Occipital lobe (tissue), 3 donors: ENCODE measurements at places on chromosomes 1 and 21. TPM values are rescaled to one million over a fixed set of nuclear protein-coding genes. Genes with fewer than 3 reads are reported as not detected.

Gene PROK1
- not detected for total RNA-seq

Gene RNPEP
- total RNA-seq, result 18.9 TPM

Gene TAS1R1
- not detected for total RNA-seq

Gene CALML6
- not detected for total RNA-seq

Gene IFNAR1
- 49.9 TPM for total RNA-seq

Gene TSPAN1
- total RNA-seq, result 0.31 TPM

Gene VANGL2
- 12.5 TPM for total RNA-seq

Gene SAMSN1
- 5.8 TPM for total RNA-seq

Gene GPR37L1
- total RNA-seq, result 1.1 TPM

Gene DYNLT4
- not detected for total RNA-seq

Gene C1QC
- total RNA-seq, result 7.5 TPM

Gene AIM2
- 23.4 TPM for total RNA-seq

Gene SMYD2
- total RNA-seq, result 51.6 TPM

Gene EMC1
- total RNA-seq, result 74.1 TPM

Gene DCDC2B
- not detected for total RNA-seq

Gene RAB7B
- 0.78 TPM for total RNA-seq

Gene S100A8
- total RNA-seq, result 3.9 TPM

Gene PSMA5
- 34.6 TPM for total RNA-seq

Gene EPHA2
- 1.1 TPM for total RNA-seq

Gene HJV
- not detected for total RNA-seq

DNA sequence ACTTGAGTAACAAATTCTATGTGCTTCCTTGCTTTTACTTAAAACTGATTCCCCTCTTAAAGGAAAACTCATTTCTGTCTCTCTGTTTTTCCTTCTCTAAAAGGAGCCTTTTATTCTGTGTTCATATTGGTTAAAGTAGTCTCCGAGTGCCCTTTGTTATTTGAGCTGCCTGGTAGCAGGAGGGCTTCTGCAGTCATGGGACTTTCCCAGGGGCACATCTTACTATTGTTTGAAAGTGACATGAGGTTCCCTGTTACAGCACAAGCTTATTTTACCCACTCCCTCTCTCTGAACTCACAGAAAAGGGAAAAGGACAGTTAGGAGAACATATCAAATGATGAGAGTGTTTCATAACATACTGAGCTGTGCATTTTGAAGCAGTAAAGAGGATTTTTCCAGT lies 58.1 kb upstream of the ANGPTL1 start:
- DNase-seq, result no peak

GRCh38 chr1:73065339-73066041 lies 783.2 kb upstream of the NEGR1 start:
- no peak for DNase-seq

- DNase-seq, result no peak
These were observed 26.6 kb downstream of the ARMH1 start for GRCh38 chr1:44701141-44701573.

DNA sequence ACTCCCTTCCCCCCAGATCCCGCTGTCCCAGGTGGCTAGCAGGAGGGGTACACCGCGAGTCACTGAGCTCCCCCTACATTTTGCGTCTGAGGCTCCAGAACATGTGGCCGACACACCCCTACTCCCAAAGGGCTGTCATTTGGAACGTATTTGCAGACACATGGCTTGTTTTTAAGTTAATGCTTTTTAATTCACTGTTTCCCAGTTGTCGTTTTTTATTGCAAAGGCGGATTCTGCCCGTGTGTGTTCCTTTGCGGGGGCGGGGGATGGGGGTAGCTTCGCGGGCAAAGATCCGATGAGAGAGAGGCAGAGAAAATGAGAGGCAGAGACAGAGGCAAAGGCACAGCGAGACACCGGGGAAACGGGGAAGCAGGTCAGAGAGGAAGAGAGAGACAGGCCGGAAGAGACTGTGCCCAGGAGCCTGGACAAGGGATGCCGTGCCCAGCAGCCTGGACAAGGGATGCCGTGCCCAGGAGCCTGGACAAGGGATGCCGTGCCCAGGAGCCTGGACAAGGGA lies 270.2 kb downstream of the FOXD2 start:
- no peak for DNase-seq

GRCh38 chr1:25055961-25056360 lies 125.9 kb upstream of the RUNX3 start:
- DNase-seq, result no peak

DNA sequence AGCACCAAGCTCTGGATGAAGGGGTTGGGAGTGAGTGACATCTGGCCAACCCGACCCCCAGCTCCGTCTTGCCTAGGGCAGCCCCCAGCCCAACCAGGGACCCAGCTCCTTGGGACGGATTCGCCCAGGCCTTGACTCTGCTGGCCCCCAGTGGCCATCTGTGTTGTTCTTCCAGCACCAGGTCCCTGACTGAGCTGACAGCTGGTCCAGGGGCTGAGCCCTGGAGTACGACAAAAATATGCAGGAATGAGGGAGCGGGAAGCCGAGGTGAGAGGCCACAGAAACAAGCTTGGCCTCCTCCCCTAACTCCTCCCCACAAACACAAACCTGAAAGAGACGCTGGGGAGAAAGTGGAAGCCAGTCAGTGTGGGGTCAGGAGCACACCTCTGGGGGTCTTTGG lies 55.0 kb upstream of the PAX7 start:
- DNase-seq, result no peak

GRCh38 chr1:10812387-10812915 lies 16.0 kb upstream of the CASZ1 start:
- no peak for DNase-seq

DNA sequence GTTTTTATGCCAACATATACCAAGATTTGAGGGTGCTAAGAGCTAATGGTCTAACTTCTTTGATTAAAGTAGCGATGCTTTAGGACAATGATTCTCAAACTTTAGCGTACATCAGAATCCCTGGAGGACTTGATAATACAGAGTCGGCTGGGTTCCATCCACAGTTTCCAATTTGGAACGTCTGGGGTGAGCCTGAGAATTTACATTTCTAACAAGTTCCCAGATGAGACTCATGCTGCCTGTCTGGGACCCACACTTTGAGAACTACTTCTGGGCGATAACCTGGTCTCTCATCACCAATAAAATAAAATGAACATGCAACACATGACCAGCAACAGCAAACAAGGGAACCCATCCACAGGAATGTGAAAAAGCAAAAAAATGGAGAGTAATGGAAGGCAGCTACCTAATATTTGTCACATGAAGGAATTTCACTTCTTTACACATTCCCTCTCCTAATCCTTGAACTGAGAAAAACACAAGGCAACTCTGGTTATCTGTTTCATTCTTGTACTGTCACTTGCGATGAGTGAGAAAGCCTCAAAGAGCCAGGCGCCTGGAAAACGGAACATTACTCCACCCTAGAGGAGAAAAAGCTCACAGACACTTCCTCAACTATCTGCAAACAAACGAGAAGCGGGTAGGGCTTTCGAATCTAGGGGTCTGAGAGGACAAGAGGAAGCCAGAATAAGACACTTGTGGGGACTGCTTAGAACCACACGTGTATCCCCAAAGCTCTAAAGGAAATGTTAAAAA lies 14.0 kb downstream of the HSF2BP start:
- no peak for DNase-seq

- DNase-seq, result no peak
These were observed 15.1 kb downstream of the SH2D2A start for GRCh38 chr1:156801409-156802121.

GRCh38 chr1:147892216-147892615 lies 10.4 kb upstream of the GJA8 start:
- no peak for DNase-seq

DNA sequence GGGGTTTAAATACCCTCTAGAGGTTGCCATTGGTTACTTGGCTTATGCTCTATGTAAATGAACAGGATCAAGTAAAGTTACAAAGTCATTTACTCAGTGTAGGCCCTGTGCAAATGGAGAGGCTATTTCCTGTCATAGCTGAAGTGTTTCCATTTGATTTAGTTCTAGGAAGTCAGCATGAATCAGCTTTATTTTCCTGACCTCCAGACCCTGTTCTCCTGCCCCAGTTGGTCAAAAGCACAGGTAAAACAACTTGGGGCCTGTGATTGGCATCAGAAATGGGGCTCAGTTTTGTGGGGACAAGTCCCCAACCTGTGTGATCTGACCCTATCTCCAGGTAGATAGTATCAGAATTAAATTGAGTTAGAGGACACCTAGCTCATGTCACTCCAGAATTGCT lies 239.9 kb downstream of the HHAT start:
- no peak for DNase-seq

DNA sequence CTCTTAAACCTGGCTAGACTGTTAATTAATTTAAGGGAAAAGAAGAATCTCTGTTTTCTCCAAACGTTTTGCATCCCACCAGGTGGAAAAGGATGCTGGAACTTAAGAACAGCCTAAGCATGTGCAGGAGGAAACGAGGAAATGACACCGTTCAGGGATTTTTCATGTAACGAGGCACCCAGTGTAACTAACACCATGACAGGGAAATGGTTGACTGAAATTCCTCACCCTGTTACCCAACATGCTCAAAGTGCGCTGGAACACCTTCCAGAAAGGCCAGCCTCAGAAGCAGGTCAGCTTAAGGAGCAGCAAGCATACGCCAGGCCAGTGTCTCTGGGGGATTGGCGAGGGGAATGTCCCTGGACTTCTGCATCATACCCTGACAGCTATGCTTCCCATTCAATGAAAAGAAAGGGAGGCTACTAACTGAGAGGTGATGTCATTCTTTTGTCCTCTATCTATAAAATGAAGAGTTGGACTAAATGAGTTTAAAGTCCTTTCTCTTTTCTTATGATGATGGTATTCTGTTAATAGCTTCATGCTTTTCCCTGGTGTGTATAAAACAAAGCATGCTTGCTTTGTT lies 21.6 kb downstream of the TNN start:
- no peak for DNase-seq

DNA sequence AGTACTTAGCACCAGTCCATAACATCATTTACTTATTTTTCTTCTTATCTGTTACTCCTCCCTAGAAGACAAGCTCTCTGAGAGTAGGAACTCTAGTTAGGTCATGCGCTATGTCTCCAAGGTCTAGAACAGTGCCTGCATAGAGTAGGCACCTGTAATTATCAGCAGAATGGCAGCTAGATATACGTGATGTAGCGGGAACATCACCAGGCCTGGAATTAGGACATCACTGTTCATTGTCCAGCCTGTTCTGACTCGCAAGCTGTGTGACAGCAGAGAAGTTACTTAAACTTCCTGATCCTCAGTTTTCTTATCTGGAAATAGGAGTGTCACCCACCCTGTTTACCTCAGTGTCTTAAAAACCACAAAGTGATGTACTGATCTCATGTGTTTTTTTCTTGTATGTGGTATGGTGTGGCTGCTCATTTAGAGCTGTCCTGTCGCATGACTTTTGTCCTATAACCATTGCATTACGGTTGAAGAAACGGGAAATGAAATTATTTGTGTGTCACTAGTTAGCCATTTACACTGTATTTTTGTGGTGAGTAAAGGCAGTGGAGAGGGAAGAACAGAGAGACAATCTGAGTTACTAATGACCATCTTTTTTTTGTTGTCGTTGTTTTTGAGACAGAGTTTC lies 37.1 kb upstream of the EXO1 start:
- no peak for DNase-seq

GRCh38 chr1:227396539-227397353 lies 78.5 kb upstream of the CDC42BPA start:
- DNase-seq, result no peak

DNA sequence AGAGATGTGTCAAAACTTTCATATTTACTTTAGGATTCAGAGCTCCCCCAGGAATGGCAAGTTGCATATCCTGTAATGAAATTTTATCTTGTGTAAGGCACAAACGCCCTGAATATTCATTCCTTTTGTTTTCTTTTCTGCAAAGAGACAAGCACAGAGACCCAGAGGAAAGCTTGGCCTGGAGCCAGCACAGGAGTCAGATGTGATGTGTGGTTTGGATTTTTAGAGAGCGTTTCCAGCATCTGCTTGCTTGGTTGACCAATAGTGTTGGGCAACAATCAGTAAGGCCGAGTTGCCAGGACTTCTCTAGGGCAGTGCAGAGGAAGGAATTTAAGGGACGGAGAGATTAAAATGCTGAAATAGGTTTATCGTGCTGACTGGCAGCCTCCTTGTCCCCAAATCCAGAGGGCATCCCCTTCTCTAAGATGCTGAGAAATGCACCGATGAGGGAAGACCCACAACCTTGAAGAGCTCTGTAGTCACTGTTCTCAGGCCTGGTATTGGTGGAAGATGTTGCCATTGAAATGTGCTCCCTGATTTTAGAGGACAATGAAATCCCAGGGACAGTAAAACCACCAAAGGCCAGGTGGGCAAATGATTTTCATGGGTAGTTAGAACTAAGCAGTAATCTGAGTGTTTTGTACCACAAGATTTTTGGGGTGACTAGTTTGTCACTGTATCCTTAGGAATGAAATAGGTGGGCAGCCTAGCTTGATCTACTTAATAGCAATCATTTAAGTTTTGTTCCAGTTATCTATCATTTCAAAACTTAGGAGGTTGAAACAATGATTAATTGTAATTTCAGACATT lies 37.9 kb upstream of the RHOU start:
- peak; percentile 1 for DNase-seq

GRCh38 chr1:100359139-100359538 lies 6.8 kb downstream of the CDC14A start:
- no peak for DNase-seq

DNA sequence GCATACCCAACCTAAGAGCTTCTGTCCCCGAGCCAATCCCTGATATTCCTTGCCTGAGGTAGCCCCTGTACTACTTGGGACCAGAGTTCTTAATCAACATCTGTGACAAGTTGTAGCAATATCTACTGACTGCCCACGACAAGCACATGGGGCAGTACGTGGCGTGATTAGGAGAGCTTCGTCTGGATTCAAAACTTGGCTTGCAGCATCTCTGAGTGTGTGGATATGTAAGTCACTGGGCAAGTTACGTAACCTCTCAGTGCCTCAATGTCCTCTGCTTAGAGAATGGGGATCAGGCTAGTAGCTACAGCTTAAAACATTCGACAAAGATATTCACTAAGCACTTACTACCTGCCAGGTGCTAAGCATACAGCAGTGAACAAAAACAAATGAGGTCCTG lies 5.0 kb downstream of the HSPG2 start:
- DNase-seq, result no peak

- DNase-seq, result no peak
These were observed 74.2 kb downstream of the DTL start for GRCh38 chr1:212109728-212110127.

- DNase-seq, result no peak
These were observed 90.2 kb upstream of the BCAR3 start for GRCh38 chr1:93771843-93772242.

DNA sequence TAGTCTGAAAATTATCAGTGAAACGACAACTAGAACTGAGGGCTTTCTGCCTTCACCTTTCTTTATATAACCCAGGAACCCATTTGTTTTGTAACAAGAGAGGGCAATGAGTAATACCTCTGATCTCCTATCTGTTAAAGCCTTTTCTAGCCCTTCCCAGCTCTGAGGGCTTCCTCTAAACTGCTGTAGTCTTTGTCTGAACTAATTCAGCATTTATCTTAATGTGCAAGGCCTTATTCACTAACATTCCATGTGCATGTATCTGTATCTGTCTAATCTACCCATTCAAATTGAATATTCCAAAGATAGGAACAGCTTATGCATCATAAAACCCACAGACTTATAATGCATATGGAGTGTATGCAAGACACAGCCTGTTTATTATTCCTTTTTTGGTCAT lies 167.1 kb downstream of the LYPLAL1 start:
- DNase-seq, result no peak

- DNase-seq, result no peak
These were observed 83.3 kb upstream of the COL24A1 start for GRCh38 chr1:86239894-86240293.

GRCh38 chr1:94142583-94142982 lies 21.6 kb upstream of the ABCA4 start:
- DNase-seq, result no peak
